ENCODE measurements at places on chromosomes 6 and 20. TPM values are rescaled to one million over a fixed set of nuclear protein-coding genes. Genes with fewer than 3 reads are reported as not detected.

GRCh38 chr20:17910828-17911294, 57.7 kb downstream of the SNX5 start:
- no peak for DNase-seq

DNA sequence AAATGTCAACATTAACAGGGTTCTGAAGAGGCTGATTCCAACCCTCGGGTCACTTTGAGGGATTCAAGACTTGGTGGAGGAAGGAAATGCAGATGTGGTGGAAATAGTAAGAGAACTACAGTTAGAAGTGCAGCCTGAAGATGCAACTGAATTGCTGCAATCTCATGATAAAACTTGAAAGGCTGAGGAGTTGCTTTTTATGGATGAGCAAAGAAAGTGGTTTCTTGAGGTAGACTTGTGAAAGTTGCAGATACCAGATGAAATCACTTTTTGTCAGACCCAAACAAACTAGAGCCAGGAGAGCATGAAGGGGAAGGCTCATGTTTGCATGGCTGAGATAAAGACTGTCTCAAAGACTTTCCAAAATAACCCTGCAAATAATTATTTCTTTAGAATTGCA, 16.2 kb downstream of the ANKRD6 start:
- DNase-seq, result no peak

DNA sequence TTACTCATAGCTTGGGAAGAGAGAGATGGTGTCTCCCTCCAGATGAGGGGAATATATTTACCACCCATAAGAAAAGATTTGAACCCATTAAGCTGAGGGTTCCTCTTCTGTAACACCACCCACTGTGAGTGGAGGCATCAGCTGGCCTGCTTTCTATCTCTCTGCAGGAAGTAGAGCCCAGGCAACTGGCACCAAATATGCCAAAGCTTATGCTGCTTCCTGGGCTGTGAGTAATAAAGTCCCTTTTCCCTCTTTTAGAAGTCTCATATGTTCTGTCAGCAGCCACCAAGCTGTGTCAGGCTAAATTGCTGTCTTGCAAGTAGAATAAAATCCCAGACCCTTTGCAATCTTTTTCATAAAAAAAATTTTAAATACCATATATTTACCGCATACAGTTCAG, 241.4 kb downstream of the LAMA2 start:
- no peak for DNase-seq

DNA sequence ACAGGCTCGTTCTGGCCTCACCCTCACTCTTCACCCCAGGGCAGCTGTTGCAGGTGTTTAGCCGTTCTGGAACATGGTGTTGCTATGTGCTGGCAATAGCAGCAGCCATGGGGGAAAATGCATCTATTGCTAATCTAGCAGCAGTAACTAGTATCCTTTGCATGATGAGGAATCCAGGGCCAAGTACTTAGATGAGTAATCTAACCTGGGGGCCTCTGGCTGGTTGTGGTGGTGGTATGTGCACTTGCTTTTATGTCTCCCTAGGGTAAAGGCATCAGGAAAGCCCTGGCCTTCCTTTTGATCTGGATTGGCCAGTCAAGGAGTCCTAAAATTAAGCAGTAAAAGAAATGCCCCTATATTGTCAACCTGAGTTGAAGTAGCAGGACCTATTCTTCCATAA, 594.5 kb upstream of the MAP3K7 start:
- DNase-seq, result no peak

DNA sequence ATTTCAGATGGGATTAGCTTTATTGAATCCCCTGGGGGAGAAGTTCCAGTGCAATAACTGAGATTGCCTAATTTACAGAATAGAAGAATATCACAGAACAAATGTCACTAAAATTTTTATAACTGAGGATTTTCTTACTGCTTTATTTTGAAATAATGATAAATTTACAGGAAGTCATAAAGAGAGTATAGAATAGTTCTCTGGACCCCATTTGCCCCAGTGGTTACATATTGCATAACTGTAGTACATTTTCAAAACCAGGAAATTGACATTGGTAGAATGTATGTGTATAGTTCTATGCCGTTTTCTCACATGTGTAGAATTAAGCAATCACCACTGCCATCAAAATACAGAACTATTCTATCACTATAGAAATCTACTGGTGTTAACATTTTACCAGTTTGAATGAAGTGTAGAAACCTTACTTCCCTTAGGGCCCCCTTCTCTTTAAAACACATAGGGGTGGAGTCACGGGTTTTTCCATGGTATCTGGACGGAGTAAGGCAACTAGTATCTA, 18.3 kb downstream of the KIF6 start:
- no peak for DNase-seq

GRCh38 chr20:18527339-18527738, 19.6 kb downstream of the SEC23B start:
- DNase-seq, result no peak

DNA sequence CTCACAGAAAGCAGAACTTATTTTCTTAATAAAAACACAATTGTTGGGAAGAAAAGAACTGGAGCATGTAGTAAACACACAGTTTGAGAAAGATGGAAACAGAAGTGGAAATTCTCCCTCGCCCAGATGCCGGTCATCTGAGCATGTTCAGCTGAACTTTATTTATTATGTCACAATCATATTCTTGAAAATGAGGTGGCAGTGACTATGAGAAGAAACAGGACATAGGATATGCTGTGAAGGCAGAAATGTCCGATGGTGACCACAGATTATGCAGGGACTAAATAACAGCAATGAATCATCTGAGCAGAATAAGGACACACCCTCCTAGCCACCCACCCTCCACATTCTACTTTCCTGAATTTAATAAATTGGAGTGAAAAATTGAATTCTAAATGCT, 425.3 kb upstream of the NOX3 start:
- DNase-seq, result no peak

DNA sequence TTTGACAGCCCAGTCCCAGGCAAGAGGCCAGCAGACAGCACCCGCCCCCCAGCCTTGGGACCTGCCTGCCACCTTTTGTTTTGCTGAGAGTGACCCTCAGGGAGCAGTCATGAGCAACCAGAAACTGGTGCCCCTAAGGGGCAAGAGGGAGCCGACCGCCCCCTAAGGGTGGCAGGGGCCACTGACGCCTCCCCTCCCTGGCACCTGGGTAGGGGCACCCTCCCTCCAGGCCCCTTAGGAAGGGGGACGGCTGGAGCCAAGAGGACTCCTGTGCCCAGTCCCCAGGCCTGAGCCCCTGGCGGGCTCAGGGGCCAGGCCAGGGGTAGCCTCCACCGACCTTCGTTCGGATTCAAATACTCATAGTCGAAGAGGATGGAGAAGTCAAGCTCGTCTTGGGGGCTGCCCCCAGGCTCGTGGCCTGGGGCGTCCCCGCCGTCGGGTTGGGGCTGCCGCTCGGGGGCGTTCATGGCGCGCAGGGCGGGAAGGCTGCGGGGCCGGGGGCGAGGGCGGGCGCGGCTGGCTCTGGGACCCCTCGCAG, 417 bp downstream of the NFATC2 start:
- no peak for DNase-seq

DNA sequence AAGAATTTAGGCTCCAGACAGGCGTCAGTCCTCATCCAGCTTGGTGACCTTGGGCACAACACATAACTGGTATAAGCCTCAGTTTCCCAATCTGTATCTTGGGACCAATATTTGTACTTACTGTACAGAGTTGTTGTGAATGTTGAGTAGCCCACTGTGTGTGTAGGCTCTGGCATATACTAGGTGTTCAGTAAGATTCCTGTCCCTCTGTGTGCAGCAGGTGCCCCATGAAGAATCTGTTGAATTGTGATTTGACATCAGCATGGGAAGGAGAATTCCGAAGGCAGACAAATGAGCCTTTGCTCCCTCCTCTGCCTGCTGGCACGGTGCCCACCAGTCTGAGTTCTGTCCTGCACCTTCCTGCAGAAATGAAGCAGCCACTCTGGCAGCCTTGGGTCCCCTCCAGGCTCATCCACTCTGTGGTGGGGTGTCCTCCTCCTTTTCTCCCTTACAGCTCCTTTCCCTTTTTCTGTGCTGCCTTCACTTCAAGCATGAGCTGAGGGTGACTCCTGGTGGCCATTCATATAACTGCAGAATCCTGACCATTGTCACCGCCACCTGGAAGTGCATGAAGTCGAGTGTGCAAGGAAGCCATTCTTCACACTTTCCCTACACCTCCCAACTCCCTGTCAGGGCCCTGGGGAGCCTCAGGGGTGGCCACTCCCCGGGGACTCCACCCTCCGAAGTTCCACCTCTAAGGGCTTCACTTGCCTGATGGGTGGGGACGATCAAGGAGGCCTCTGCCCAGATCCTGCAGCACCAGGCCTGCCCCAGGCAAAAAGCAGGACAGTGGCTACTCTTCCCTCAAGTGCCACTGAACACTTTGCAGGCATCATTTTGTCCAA, 48.2 kb downstream of the MRPL14 start:
- DNase-seq, result peak; percentile 62

- peak; percentile 75 for DNase-seq
These were observed at the start of gene RAET1G for GRCh38 chr6:149922642-149923326. Gene RAET1G (minus strand): TSS chr6:149923121. CDS start chr6:149923010, 111 bp downstream.

DNA sequence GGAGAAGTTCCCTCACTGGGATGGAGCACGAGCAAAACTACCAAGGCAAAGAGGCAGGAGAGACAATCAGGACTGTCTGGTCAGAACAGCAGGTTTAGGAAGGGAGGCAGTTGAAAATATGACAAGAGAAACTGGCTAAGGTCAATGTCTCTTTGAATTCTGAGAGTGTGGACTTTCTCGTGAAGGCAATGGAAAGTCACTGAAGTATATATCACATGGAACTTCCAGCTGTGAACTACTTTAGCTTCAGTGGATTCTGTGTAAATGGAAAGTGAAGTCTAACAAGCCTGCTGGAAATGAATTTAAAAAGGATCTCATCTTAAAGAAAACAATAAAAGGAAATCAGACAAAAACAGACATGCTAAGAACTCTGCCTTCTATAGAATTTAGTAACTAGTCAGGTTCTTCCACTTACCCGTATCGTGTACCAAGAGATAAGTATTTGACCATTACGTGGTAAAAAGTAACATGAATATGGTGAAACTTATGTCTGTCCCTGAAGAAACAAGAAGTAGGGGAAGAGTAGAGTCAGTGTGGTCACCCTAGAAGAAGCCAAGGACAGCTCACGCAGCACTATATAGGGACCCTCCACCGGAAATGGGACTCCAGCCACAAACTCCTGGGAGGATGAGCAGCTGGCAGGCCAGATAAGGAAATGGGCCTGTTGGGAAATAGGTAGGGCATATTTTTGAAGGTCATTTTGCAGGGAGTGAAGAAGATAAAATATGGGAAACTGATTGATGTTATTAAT, 123.4 kb downstream of the MAP7 start:
- DNase-seq, result no peak

DNA sequence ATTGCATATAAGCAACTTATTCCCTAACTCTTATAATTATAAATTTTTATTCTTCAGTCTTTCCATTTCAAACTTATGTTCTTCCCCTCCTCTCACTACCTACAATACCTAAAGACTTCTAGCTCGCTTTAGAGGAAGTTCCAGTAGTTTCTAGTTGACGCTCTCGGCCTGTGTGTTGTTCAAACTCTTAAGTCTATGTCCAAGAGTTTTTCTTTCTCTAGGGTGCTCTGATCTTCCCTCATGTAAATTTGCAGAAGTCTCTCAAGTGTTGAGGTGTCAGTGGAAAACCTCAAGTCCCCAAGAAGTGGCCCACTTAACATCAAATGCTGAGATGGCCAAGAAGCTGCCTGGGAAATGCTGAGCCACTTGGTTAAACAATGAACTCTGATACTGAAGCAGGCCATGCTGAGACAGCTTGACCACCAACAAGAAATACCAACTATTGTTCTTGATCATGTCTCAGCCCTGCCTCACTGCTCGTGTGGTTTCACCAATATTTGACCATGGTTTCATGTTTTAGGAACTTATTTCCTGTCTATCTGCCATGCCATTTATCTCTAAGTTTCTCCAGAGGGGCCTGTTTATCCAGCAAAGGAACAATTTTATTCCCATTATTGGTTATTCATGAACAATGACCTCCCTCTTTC, 100.9 kb upstream of the TCF21 start:
- DNase-seq, result no peak

GRCh38 chr6:14656078-14656521, 538.5 kb downstream of the CD83 start:
- no peak for DNase-seq

DNA sequence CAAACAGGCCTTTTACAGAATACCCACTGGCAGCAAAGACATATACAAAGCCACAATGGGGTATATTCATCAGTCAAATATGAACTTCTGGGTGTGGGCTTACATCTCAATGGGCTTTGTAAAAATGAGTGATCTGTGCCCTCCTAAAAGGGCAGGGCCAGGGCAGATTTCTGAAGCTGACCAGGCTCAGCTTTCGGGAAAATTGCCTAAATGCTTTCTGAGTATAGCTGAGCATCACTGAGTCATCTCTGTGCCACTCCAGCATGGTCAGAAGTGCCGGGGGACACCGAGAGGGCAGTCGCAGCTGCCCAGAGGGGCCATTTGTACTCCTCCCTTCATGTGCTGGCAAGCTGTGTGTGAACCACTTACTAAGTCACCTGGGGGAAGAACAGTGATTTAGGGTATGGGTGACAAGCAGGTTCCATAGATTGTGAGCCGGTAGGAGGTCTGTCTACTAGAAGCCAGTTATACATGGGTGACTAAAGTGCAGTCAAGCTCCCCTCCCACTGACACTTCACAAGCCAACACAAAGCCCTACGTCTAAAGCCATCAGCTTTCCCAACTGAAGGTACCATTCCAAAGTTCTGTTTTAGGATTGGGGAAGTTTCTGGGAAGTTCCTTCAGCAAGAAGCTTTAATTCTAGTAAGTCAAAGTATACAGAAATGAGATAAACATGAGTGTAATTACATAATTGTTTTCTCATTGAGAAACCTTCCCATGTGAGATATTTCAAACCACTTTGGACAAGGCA, 147.6 kb upstream of the TAB2 start:
- DNase-seq, result no peak

- no peak for DNase-seq
These were observed 18.7 kb upstream of the RIN2 start for GRCh38 chr20:19739351-19739750.

DNA sequence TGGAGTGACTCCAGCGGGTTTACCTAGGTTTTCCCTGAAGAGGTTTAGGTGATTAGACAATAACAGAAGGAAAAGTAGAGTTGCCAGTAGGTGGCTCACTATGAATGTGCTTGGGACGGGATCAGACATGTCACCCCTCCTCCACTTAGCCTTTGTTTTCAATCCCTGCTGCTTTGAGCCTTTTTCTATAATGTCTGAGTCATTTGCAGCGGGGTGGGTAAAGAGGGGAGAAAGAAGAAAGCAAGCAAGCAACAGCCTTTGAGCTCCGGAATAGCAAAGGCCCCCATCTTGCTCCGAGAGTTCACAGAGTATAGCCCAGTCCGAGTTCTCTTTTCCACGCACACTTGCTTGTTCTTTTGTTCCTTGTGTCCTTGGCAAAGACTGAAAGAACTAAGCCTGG, 129.1 kb downstream of the PACRG start:
- DNase-seq, result peak; percentile 76

TBX18 gene
- polyA plus RNA-seq, result 8.7 TPM

ANKRD66 gene
- not detected for polyA plus RNA-seq

LGSN gene
- polyA plus RNA-seq, result 0.71 TPM

IL17A gene
- polyA plus RNA-seq, result not detected

MYT1 gene
- 0.46 TPM for polyA plus RNA-seq

HSPA1L gene
- 4.3 TPM for polyA plus RNA-seq

TSHZ2 gene
- polyA plus RNA-seq, result 10.5 TPM

Measured in right renal cortex interstitium (tissue), 3 donors.